ENCODE measurements at places on chromosomes 4 and X.
A peak's percentile ranks its signal among the peaks of the same experiment; 100 is the strongest.

DNA sequence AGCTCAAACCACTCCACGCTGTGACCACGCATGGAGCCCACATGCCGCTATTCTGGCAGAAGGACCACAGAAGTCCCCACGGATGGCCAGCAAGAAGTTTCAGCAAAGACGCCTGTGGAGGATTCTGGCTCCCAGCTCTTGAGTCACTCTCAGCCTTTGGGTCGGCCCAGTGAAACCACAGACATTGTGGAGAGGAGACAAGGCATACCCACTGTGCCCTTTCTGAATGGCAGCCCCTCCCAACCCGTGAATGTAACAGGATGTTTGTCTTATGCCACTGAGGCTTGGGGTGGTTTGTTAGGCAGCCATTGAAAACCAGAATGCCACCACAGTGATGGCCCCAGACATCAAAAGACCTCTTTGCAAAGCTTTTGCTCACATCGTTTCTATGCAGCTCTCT is 42.7 kb downstream of the ABLIM2 start:
- DNase-seq: no peak

DNA sequence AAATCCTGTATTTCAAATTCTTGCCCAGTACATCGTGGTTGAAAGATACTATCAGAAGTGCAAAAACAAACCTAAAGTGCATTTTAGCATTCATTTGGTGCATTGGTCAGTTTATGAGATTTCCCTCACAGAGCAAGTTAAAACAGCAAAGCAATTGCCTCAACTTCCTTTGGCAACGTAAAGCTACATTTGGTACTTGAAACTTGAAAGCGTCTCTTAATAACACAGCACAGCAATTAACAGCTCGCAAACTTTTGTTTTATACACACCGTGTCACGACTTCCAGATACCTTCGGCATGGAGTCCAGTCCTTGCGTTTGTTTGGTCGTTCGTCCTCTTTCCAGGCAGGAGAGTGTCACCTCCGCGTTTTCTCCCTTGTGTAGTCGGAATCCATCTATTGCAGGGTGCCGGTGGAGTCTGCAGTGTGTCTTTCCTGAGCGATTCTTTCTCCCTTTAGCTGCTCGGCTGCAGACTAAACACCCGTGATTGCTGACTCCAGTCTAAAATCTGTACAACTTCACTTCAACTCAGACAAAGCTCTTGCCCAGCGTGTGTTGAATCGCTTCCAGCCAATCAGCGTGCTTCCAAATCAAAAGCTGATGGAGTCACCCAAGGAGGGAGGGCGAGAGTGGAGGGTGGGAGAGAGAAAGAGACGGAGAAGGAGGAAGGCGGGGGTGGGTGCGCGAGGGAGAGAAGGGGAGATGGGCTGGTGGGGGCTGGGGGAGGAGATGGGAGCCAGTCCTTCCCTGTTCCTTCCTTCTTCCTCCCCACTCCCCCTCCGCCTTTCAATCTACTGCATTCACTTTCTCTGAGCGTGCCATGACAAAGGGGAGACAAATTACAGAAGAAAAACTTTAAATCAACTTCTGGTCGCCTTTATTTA is at the start of gene PCDH18:
Gene PCDH18, minus strand, starts transcription at position 509 of the 883 bp plus-strand sequence. Its CDS starts 406 bp downstream, at position 103.
- DNase-seq: peak; percentile 81

DNA sequence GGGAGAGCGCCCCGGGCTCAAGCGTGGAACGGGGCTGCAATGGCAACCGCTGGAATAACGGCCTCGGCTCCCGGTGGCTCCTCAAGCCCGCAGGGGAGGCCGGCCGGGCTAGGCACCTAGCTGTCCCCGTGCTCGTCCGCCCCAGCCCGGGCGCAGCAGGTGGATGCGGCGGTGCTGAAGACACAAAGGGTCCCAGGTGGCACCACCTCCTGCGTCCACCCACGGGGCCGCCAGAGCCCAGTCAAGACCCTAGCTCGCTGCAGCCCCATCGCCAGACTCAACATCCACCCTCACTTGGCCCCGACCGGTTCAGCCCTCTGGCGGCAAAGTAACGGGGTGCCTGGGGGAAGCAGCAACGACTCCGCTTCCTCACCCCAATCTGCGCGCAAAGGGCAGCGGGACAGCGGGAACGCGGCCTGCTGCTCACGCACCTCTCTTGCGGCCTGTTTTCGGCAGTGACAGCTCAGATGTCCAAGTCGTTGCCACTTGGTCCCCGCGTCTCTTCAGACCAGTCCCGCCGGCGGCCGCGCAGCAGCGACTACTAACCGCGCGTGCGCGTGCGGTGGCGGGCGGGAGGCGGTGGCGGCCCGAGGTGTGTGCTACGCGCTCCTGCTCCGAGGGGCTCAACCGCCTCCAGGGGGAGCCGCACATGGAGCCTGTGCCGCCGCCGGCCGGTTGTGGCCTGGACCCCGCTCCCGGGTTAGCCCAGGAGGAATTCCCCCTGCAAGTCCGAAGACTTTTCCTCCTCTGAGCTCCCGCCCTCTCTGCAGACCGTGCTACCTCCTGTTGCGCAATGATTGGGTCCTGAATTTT is at the start of gene CLGN:
Gene CLGN, minus strand, starts transcription at position 543 of the 813 bp plus-strand sequence. CDS start 14,570 bp downstream, outside the sequence.
- DNase-seq: peak; percentile 7

DNA sequence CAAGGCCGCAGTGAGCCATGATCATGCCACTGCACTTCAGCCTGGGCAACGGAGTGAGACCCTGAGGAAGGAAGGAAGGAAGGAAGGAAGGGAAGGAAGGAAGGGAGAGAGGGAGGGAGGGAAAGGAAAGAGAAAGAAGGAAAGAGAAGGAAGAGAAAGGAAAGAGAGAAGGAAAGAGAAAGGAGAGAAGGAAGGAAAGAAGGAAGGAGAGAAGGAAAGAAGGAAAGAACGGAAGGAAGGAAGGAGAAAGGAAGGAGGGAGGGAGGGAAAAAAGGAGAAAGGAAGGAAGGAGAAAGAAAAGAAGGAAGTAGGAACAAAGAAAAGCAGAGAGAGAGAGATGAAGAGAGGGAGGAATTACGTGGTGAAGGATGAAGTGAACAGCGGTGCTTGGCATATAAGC is 30.4 kb downstream of the PRPS1 start:
- no peak for DNase-seq

DNA sequence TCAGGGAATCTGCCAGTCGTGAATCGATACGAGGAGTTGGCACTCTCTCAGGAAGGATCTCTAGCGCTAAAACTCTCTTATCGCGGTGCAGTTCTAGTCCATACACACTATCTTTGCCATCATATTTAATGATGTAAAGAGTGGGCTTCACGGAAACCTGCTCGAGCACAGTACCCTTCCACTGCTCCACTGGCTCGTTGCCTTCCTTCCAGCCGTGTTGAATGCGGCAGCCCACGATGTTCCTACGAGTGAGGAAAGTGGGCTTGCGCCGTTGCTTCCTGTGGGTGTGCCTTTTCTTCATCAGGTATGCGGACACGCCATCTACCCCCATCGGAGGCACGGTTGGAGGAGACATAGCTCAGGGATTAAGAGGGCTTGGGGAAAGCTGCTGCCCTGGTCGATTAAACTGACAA is 661 bp downstream of the SPIN4 start:
- DNase-seq: no peak
